ENCODE measurements at places on chromosomes 2 and 18.

- no peak for DNase-seq
Measured at GRCh38 chr2:182444806-182445205, 18.0 kb upstream of the PDE1A start.

GRCh38 chr2:45046786-45047185 lies 37.5 kb upstream of the SIX2 start:
- DNase-seq = no peak

- DNase-seq = no peak
Measured at GRCh38 chr2:85019121-85019520, 48.2 kb downstream of the KCMF1 start.

- DNase-seq = peak; percentile 38
Measured at GRCh38 chr2:227886149-227886548, 14.7 kb downstream of the DAW1 start.

DNA sequence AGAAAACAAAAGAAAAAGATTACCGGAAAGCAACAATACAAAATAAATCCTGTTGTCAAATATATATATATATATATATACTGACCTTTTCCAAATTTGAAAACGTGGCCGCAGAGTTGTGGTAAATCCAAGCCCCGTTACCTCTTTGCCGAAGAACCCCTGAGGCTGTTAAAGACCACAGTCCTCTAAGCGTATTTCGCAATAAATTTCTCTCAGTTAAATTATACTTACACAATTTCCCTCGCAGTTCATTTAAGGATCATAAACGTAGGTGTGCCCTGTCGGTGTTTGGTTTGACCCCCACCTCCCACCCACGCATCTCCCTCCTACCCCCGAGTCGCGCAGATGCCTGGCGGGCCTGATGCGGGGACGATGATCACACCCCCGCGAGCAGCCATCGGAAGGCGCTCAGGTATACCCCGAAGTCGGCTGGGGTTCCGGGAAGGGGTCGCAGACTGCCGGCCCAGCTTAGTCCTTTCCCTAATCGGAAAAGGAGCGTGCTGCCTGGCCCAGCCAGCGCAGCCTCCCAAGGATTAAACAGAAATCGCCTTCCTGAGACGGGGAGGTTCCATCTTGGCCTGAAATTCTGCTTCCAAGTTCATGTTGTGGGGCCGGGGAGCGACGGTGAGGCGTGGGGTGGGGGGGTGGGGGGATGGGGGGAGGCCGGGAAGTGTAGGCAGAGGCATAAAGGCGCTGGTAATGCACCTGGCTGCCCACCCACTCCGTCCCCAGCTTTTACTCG lies 2.9 kb upstream of the MEIS1 start:
- DNase-seq = no peak

- no peak for DNase-seq
Measured at GRCh38 chr2:139969323-139969722, 1189.1 kb upstream of the NXPH2 start.

DNA sequence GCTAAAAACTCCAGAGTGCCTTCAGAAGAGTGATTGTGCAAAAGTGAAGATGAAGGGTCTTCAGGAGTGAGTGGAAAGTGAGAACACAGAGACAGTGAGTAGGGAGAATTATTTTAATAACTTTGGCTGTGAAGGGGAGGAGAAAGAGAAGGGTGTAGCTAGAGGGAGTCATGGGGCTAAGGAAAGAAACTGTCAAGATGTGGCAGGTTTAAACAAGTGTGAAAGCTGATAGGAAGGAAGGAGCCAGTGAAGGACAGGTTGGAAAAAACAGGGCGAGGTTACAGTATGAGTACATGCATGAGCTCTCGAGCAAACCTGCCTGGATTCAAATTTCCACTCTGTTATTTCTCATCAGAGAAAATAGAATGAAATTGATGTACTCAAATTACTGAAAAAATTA lies 17.8 kb downstream of the IL1F10 start:
- DNase-seq = no peak

- DNase-seq = no peak
Measured at GRCh38 chr2:202009019-202009481, 24.6 kb upstream of the FZD7 start.

- DNase-seq = no peak
Measured at GRCh38 chr2:16425462-16426336, 239.9 kb downstream of the CYRIA start.

DNA sequence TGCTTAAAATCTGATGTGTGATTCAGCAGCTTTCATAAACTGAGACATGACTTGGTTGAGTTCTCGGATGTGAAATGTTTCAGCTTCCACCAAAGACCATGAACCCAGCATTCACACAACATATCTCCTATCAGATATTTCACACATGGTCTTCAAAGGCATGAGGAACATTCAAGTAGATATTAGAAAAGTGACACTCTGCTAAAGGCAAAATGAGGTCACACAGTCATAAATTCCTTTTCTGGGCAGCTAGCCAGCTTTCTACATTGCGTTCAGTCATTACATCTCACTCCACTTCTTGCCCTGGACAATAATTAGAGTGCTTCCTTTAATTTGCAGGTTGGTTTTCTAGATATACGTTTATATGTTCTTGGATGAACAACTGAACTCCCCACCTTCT lies 96.7 kb downstream of the GAREM1 start:
- no peak for DNase-seq

- no peak for DNase-seq
Measured at GRCh38 chr2:157874348-157874747, 1.8 kb downstream of the ACVR1 start.

- peak; percentile 10 for DNase-seq
Measured at GRCh38 chr18:49274188-49274714, 186.2 kb downstream of the DYM start.

DNA sequence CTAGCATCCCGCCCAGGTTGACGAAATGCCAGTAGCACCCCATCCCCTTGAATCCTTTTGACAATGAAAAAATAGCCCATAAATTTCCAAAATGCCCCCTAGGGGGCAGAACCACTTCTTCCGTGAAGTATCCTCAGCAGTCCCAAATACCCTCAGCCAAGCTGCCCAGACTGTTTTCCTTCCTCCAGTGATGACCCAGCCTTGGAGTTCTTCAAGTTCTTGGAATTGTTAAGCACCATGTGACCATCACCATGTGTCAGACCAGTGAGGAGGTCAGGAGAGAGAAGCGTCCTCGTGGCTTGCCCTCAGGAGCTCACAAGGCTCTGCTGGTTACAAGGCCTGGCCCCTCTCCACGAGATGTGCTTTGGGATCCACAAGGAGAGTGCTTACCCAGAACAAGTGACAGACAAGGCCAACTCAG lies 1.4 kb upstream of the SLC23A3 start:
- DNase-seq = peak; percentile 66

DNA sequence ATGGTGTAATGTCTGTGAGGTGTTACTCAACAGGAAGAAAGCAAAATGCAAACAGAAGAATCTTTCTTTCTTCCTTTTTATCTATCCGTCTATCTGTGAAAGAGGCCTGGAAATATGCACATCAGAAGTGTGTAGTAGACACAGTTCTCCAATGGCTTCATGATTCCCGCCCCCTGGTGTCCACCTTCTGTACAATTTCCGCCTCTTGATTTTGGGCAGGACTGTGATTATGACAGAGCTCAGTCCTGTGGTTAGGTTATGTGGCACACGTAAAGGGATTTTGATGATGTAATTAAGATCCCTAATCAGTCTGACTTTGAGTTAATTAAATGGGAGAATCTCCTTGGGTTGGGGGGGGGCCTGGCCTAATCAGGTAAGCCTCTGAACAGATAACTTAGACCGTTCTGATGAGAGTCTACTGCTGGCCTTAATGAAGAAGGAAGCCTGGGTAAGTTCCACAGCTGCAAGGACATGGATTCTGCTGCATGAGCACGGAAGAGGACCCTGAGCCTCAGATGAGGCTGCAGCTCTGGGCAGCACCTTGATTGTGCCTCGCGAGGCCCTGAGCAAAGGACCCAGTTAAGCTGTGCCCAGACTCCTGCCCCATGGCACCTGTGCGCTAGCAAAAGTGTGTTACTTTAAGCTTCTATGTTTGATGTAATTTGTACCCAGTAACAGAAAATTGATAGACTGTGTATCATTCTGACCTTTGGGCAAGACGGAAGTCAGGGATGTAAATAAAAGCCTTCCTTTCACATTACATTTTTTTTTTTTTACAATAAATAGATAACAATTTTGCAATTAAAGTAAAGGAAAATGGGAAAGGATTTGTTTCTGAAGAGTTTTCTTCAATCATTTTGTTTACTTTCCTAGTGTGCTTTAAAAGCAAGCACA lies 11.3 kb upstream of the KCNF1 start:
- peak; percentile 57 for DNase-seq

DNA sequence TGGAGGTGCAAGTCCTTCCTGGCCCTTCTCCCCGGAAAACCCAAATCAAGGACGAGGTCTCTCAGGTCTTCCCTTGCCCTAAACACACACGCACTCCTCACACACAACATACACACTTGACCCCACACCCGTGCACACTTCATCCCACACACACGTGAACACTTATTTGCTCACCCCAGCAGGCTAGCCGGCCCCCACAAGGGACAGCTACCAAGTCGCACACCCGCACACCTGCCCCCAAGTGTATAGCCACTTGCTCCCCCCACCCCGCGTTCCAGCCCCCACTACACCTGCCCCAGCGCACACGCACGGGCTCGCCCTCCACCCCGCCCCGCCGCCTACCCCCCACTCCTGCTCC lies 359 bp downstream of the TGFBRAP1 start:
- DNase-seq = no peak

- no peak for DNase-seq
Measured at GRCh38 chr2:109379507-109379906, 234.3 kb downstream of the SEPTIN10 start.

GRCh38 chr2:176704282-176704858 lies 435.1 kb downstream of the MTX2 start:
- no peak for DNase-seq

DNA sequence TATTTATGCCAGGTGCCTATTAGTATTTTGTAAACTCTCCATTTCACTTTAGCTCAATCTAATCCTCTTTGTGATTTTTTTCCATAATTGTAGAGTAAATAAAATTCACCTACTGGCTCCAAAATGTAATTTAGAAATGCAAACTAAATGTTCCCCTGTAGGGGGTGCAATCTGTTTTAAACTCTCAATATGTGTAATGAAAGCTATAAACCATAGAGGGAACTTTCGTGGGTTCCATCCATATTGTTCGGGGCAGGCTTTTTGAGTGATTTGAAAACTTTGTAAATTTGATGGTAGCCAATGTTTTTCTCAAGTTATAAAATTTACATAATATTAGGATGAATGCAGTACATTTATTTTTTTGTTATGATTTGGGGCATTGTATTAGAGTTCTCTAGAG lies 49.4 kb downstream of the TSPYL6 start:
- DNase-seq = peak; percentile 5

- no peak for DNase-seq
Measured at GRCh38 chr2:45315861-45316260, 295.2 kb downstream of the SRBD1 start.

GRCh38 chr2:224084266-224084892 lies 45.3 kb upstream of the SERPINE2 start:
- no peak for DNase-seq

DNA sequence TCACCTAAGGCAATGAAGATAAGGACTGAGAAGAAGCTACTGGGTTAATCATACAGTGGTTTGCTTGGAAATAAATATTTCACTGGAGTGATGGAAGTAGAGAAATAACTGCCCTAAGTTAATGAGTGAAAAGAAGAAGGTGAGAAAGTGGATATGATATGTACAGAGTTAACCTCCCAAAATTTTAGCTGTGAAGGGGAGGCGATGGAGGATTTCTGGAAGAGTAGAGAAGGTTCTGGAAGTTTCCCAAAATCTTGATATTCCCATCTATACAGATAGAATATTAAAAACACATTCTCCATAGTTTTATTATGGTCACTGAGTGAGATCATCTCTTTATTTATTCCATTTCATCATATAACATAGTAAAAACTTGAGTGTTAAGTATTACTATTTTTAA lies 296.6 kb upstream of the RGPD4 start:
- no peak for DNase-seq

- peak; percentile 12 for DNase-seq
Measured at GRCh38 chr2:196696423-196697079, 57.0 kb downstream of the CCDC150 start.

DNA sequence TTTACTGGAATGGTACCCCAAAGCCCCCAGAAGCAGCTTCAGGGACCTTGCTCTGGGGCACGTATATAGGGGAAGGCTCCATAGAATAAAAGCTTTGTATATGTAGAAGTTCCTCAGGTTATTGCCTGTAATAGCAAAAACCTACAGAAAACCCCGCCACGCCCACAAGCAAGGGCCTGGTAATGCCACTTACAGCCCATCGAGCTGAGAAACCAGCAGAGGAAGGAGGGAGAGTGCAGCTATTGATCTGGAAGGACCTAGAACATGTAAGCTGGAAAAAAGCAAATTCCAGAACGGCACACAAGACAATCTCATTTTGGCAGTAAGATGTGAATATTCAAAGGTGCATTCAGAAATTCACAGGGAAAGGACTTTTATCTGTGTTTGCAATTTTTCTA lies 15.8 kb downstream of the HS1BP3 start:
- no peak for DNase-seq

- DNase-seq = no peak
Measured at GRCh38 chr18:57624988-57625387, 3.4 kb upstream of the NARS1 start.

DNA sequence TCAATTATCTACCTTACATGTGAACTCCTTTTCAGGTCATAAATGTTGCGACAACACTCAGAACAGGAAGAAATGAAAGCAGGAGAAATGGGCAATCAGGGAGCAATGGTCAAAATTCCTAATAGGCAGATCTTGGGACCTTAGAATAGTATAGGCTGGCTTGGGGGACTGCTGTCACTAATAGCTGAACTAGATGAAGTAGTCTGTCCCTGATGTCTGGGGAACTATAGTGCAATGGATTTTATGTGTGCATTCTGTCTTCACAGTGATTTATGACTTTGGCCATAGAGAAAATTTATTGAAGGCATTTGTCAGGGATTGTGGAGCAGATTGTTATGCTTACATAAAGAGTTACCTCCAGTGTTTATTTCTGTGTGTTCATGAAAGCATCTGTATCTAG lies 6.1 kb upstream of the DPP10 start:
- DNase-seq = no peak

GRCh38 chr18:77700051-77700450 lies 450.4 kb downstream of the GALR1 start:
- no peak for DNase-seq

GRCh38 chr2:209591021-209591420 lies 167.2 kb downstream of the MAP2 start:
- no peak for DNase-seq

GRCh38 chr18:45386041-45386655 lies 229.1 kb upstream of the SLC14A2 start:
- DNase-seq = peak; percentile 20

DNA sequence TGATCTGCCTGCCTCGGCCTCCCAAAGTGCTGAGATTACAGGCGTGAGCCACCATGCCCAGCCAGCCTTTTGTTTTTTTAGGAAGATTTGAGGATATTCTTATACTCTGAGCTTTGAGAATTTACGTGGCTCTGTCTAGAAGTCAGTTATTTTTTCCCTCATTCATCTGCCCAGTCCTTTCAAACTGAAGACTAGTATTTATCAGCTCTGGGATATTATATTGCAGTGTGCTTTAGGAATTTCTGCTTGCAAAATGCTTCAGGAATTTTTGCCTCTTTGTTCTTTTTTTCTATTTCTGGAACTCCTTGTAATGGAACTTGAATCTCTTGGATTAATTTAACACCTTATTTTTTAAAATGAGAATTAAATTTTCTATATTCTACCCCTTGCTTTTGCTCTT lies 22.6 kb downstream of the ACSL3 start:
- no peak for DNase-seq

- peak; percentile 3 for DNase-seq
Measured at GRCh38 chr2:179059026-179059700, 9.2 kb upstream of the CCDC141 start.
